Activated T-cell treated with anti-CD3 and anti-CD28 coated beads, Interleukin-2, amount 50 U/mL, for 72 hours (primary cell): ENCODE measurements at places on chromosomes 6 and 20.

DNA sequence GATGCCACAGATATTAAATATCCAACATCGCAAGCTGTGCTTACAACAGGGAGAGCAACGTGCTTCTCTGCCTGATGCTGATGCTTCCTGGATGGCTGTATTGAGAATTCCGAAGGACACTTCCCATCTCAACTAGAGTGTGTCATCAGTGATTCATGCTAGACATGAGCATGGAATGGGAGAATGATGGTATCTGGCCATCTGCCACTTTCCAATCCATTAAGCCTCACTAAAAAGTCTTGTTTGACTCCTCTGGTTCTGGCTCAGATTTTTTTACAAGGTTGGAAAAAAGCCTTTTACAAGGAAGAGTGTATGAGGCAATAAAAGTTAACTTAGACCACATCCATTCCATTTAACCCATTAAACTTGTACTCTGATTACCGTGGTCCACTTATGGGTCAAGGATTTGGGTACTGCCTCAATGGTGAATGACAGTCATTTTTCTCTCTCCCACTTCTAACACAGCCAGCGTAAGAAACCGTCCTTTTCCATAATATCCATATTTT lies 265.3 kb downstream of the UST start:
- no peak for DNase-seq

DNA sequence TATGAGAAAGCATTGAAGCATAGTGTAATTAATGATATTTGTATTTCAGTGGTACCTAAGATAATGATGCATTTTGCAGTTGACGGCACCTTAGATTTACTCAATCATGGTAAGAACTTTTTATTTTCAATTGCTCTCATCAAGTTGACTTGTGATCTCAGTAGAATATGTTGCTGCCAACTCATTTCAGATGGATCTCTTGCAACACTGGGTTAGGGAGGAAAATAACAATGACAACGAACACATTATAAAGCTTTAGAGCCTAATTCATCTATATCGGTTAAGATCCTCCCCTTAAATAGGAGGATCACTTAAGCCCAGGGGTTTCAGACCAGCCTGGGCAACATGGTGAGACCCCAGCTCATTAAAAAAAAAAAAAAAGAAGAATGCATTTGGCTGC lies 18.0 kb upstream of the TBC1D22B start:
- no peak for DNase-seq

- no peak for DNase-seq
These were observed 6.5 kb downstream of the MDGA1 start for GRCh38 chr6:37690964-37691735.

DNA sequence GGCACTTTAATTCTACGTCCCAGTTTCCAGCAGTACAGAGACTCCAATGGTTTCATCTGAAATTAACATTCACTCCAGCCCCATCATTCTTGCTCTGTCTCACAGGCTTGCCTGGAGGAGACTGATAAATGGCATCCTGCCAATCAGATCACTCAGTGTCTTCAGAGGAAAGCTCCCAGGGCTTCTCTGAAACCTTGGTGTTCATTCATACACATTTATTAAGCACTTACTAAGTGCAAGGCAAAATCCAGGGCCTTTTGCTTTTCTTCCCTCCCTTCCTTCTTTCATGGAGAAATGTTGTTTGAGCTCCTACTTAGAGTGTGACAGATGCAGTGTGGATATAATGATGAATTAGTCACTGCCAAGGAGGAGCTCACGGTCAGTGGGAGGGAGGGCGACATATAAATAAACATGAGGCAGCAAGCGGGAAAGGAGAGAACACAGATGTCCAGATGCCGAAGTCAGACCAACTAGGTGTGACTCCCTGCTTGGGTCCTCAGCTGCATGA lies 106.7 kb upstream of the DTNBP1 start:
- no peak for DNase-seq

DNA sequence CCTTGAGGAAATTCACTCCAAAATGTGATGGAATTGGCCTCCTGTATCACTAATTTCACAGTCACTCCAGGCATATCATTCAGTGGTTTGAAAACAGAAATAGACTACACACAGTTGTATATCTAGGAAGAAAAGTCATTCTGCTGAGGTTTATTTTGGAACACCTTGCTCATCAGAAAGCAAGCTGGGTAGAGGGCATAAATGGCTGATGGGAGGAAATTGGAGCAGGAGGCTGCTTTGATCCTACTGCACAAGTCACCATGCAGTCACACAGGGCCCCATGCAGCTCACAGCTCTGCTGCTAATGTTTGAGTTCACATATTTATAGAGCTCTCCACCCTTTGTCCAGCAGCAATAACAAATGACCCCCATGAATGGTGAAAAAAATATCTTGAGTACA lies 12.3 kb downstream of the NHLRC1 start:
- DNase-seq, result no peak

- peak; percentile 68 for DNase-seq
These were observed 98.3 kb downstream of the RAMACL start for GRCh38 chr6:166488076-166488685.

- no peak for DNase-seq
These were observed 22.9 kb downstream of the SYTL3 start for GRCh38 chr6:158672726-158673125.

DNA sequence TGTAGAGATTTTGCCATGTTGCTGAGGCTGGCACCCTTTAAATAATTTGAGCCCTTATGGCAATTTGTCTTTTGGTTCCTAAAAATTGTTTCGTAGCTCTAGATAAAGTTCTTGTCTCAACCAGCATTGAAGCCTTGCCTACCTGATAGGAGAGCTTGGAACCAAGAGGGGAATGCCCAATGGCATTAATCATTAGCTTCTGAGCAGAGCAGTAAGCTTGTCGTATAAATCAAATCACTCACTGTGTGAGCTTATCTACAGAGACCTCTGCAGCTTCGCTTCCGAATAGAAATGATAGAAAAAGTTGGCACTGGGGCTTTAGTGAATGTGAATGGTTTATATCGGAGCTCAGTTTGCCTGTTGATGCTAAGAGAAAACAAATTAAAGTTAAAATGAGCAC lies 10.7 kb downstream of the ANKRD6 start:
- no peak for DNase-seq

GRCh38 chr6:75128878-75129570 lies 76.8 kb downstream of the COL12A1 start:
- no peak for DNase-seq

DNA sequence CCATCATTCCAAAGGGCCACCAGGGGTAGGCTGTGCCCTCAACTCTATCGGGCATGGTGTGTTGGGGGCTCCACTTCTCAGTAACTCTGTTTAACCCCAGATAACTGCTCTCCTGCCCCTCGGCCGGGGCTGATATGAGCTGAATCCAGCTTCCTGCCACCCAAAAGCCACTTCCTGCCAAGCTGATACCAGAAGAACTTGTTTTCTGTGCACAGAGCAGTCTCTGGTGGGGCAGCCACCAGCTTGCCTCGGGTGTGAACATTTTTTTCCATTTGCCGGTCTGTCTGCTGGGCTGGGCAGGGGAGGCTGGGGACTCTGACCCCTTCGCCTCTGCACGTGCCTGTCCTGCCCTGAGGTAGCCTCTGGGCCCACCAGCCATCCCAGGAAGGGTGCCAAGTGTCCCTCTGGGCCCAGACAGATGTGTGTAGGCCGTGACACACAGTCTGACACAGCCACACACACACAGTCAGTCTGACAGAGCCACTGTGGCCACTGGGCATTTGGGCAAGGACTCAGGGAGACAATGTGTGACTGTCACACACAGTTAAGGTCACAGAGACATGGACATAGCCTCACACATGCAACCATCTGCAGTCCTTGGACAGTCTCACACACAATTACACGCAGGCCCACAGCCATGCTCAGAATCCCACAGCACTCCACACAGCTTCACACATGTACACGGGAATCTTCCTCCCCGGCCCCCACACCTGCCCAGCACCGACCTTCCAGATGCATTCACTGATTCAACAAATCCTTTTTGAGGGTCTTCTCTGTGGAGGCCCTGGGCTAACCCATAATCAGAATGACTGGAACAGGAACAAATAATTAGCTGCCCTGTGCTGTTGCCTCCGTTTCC lies 45.1 kb downstream of the NOL4L start:
- DNase-seq, result peak; percentile 79

DNA sequence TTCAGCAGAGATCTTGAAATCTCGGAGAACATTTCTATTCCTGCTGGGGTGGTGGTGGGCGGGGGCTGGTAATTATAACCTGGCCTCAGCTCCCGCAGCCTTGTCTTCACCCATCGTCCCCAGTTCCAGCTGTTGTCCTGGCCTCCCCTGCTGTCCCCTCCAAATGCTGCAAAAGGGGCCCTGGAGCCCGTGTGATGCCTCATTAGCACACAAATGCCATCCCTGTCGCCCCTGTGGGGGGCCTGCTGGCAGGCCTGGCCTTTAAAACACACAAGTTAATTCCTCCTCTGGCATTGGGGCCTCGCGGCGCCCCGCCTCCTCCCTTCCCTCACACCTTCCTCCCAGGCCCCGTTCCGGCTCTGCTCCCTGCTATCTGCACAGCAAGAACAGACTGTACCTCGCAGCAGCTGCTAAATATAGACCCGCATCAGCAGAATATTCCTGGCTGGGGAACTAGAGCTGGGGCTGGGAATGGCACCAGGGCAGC lies 85.7 kb downstream of the CDH22 start:
- no peak for DNase-seq

DNA sequence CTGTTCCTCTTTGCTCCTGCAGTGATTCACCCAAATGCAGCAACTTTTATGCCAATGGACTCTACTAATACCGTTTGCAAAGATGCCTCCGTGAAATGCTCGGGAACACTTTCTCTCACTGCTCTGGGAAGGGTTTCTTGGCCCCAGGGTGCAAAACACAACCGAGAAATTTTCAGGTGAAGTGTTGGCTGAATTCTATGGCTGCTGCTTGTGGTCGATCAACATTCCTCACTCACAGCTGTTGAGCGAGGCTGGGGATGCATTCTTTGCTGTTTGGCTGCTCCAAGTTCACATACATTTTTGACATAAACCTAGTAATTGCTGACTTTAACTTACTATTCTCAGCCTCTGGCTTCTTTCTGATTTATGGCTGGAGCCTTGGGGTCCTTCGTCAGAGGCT lies 342.0 kb upstream of the CHD6 start:
- no peak for DNase-seq

DNA sequence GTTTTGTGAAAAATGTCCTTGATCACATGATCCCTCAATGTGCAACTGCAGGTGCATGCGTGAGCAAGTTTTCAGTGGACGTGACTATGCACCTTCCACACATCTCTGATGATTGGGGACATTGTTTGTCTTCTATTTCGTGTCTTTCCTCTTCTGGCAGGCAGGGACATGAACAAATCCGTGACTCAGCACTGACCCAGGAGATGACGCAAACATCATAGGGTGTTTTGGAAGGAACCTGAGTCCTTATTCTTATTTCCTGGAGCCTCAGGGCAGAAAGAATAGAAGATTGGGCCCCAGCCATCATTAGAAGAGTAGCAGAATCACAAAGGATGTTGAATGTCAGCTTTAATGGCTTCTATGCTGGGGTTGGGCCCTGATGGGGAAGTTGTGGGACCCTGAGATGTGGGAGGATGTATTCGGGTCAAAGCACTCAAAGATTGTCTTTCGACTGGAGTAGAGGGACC lies 11.9 kb upstream of the SIRPD start:
- no peak for DNase-seq

- no peak for DNase-seq
These were observed 83.5 kb downstream of the TTLL2 start for GRCh38 chr6:167408235-167408869.

GRCh38 chr6:148629181-148629580 lies 117.6 kb upstream of the UST start:
- no peak for DNase-seq

DNA sequence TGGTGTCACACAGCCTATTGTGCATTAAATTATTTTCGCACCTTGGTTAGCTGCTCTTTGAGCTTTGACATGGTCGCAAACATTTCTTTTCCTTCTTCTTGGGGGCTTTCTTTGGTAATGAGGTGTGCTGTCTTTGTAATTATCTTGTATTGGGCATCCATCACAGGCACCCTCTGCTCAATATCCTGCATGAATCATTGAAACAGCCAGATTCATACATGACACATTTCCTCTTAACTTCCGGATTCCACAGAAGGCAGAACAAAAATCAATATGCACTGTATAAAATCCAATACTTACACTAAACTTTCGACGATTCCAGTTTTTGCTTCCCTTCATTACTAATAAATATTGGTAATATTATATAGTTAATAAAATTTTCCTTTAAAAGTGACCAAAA lies 175.6 kb downstream of the SYNE1 start:
- DNase-seq, result no peak

DNA sequence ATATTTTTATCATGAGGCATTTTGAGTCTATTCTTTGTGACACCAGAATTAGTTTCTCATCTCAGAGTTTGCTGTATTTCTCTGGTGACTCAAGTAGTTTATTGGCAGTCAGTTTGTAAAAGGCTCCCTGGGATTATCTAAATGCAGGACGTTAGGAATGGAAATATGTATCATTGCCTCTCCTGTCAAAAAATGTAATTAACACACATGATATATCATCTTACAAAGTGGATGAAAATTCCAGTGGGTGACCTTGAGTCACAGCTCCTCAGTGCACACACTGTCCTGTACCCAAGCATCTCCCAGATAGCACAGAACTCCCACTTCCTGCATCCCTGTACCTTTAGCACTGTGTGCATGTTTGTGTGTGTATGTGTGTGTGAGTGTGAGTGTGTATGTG lies 258.6 kb downstream of the LAMA2 start:
- DNase-seq, result no peak

DNA sequence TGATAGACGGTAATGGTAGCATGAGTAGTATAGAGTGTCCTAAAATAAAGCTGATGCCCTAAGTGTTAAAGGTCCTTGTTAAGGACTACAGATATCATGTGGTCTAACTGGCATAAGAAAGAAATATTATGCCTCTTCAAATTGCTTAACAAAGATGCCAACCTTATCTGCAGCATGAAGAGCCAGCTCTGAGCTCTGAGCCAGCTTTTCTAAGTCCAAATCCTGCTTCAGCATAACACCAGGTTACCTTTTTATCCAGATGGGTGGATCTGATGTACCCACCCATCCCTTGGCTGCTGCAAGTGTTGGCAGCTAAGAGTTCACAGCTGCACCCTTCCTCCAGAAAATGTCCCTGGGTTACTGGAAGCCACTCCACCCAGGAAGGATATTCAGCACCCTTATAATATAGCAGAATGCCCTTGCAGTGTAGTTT lies 83.8 kb downstream of the TENT5A start:
- DNase-seq, result no peak

DNA sequence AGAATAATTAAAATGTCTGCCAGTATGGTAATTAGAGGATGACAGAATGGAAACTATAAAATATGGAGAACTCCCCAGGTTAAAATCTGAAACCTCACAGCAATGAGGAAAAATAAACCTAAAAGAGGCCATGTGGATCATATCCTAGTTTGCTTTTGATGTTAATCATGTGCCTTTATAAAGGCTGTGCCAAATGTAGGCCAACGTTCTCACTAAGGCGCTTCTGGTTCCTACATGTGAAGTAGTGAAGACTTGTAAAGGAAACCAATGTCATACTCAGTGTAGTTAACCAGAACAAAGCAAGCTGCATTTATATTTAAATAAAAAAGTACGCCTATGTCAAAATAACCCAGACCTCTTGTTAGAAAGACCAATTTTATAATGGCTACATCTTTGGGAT lies 113.7 kb upstream of the FAM184A start:
- DNase-seq, result no peak
